ENCODE measurements at places on chromosomes 11 and 22.

DNA sequence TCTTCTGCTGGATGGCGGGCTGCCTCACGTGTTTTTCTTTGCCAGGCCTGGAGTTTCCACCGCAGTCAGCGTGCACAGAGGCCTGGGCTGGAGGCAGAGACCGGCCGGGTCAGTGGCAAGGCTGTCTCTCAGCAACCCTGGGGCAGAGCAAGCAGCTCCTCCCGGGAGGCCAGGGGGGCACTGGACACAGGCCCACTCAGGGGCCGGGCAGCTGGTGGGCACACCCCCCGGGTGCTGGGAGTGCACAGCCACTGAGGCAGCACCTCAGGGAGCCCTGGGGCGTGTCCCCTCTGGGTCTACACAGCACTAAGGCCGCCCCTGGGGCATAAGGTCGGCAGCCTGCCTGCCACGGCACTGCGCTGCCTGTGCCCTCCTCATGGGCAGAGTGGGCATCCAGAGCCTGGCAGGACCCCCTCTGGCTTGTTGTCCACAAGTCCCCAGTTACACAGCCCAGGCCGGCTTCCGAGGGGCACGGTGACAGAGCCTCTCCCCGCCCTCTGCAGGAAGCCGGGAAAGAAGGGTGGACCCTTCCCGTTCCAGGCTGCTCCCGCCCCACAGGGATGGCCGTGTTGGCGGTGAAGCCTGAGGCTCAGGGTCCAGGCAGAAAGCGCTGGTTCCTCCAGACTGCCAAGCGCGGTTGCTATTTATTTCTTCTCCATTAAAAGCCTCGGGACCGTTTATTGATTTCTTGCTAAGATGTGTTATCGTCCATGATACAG, 18.5 kb upstream of the TH start:
- no peaks in the 10 kb centered on the region for H3K36me3 ChIP-seq
- H3K4me1 ChIP-seq, result no peaks in the 10 kb centered on the region
- no peak for DNase-seq
- H3K27ac ChIP-seq, result no peak overlapping the region

- no peak overlapping the region for H3K27ac ChIP-seq
- H3K27me3 ChIP-seq, result no peaks in the 10 kb centered on the region
- no peaks in the 10 kb centered on the region for H3K4me1 ChIP-seq
- H3K4me3 ChIP-seq, result no peak overlapping the region
- H3K36me3 ChIP-seq, result no peaks in the 10 kb centered on the region
Observed at GRCh38 chr11:41323446-41323845, 136.0 kb downstream of the LRRC4C start.

DNA sequence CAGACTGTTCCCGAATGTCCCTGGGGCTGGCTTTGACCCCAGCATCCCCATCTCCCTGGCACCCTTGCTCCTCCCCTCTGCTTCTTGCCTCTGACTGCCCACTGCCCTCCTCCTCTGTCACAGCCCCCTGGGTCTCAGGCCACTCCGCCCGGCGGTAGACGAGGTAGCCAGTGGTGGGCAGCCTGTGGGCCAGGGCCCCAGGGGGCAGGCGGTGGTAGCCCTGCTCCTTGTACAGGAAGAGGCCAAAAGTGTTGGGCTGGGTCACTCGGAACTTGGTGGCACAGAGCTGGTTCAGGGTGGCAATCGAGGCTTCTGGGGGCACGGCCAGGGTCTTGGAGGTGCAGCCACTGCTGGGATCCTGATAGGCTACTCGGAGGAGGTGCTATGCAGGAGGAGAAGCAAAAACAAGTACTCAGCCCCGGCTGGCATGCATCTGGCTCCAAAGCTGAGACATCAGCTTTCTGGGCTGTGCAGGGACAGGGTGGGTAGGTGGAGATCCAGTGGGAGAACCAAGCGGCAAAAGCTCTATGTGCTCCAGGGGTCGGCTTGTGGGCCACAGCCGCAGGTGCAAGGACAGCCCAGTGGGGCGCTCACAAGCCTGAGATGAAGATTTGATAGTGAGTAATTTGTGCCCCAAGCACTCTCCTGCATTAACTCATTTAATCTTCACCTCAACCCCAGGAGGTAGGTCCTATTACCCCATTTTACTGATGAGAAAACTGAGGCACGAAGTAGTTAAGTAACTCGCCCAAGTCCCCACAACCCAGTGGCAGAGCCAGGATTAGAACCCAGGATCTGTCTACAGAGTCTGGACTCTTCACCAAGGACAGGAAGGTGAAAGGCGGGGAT, 3.6 kb downstream of the RIN1 start:
- peaks cover 2% of the 10 kb centered on the region for H3K27me3 ChIP-seq
- no peak for DNase-seq
- H3K4me1 ChIP-seq, result peaks cover 27% of the 10 kb centered on the region
- no peak overlapping the region for H3K27ac ChIP-seq
- peaks cover 3% of the 10 kb centered on the region for H3K36me3 ChIP-seq
- H3K4me3 ChIP-seq, result no peak overlapping the region

DNA sequence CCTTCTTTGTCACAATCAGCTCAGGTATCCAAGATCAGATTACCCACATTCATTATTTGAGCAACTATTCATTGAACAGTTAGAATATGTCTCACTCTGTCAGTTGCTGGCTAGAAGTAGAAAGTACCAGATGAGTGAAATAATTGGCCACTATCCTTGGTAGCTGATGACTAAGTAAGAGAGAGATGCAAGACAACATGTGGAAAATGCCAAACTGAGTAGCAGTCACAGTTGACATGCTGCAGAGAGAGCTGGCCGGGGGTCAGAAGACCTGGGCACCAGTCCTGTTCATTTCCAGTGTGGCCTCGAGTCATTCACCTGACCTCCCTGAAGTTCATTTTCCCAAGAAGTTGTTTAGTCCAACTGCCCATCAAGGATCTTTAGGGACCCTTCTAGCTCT, 22.5 kb upstream of the SMIM35 start:
- no peak overlapping the region for H3K27ac ChIP-seq
- no peak overlapping the region for H3K4me3 ChIP-seq
- DNase-seq, result no peak
- no peaks in the 10 kb centered on the region for H3K36me3 ChIP-seq
- peaks cover 3% of the 10 kb centered on the region for H3K4me1 ChIP-seq

GRCh38 chr22:17095538-17095937, 10.7 kb downstream of the IL17RA start:
- no peak overlapping the region for H3K4me3 ChIP-seq
- peaks cover 59% of the 10 kb centered on the region for H3K36me3 ChIP-seq
- no peaks in the 10 kb centered on the region for H3K27me3 ChIP-seq
- no peak for DNase-seq

DNA sequence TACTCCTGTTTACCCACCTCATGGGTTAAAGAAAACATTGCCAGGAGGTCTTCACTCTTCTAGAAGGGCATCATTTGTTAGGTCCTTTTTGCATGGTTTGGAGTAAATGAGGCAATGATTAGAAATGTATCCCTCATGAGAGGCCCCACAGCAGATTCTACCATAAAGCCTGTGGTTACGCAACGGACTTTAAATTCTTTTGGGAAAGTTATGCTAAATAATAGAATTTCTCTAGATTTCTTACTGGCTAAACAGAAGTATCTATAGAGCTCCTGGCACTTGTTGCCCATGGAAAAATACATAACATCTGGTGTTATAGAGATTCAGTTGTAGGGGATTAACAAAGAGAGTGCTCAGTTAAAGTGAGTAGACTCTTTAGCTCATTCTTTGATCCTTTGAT, 15.1 kb upstream of the ATXN10 start:
- H3K4me3 ChIP-seq, result no peak overlapping the region
- H3K27ac ChIP-seq, result no peak overlapping the region
- no peaks in the 10 kb centered on the region for H3K4me1 ChIP-seq
- H3K36me3 ChIP-seq, result no peaks in the 10 kb centered on the region

- H3K27ac ChIP-seq, result no peak overlapping the region
- H3K36me3 ChIP-seq, result peaks cover 20% of the 10 kb centered on the region
- no peak overlapping the region for H3K4me3 ChIP-seq
- H3K27me3 ChIP-seq, result no peaks in the 10 kb centered on the region
- no peak for DNase-seq
Observed at GRCh38 chr22:42001706-42002105, 3.1 kb downstream of the WBP2NL start.

DNA sequence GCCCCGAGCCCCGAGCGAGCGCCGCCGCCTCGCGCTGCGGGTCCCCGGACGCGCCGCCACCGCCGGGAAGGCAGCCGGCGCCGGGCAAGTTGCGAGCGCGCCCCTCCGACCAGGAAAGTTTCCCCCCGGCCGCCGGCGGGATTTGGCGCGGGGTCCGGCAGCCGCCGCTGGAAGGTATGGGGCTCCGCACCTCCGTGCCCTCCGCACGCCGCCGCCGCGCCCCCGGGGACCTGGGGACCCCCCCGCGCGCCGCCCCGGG, 281 bp downstream of the TSPAN18 start:
- peaks cover 38% of the 10 kb centered on the region for H3K4me1 ChIP-seq
- no peak overlapping the region for H3K4me3 ChIP-seq
- peak; percentile 69 for DNase-seq
- peaks cover 41% of the 10 kb centered on the region for H3K27me3 ChIP-seq
- H3K27ac ChIP-seq, result no peak overlapping the region

DNA sequence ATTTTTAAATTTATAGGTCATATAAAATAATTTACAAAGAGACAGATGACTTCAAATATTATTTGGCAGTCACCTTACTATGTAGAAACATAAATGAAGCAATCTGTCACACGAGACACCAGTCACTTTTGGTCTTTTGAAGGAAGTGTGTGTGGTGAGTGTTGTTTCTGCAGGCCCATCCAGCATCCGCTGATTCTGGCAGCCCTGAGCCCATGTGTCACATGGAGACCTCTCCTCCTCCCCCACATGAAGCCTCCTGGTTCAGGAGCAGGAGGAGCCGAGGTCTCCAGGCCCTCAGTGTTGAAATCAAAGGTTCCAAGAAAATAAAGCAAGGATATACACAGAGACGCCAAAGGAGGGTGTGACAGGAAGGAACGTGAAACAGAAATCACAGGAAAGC, 60.1 kb downstream of the ARFGAP3 start:
- no peaks in the 10 kb centered on the region for H3K27me3 ChIP-seq
- H3K27ac ChIP-seq, result no peak overlapping the region
- peaks cover 3% of the 10 kb centered on the region for H3K4me1 ChIP-seq
- DNase-seq, result no peak

Data from activated CD4-positive, alpha-beta T cell treated with anti-CD3 and anti-CD28 coated beads, Interleukin-2, amount 10 ng/mL, durations not matched to agents 24 days and 14 days (primary cell).